ENCODE measurements at places on chromosomes 5 and 9.

- no peaks in the 10 kb centered on the region for H3K27me3 ChIP-seq
- no peak for DNase-seq
- no peak overlapping the region for H3K4me3 ChIP-seq
Measured at GRCh38 chr9:136928591-136928990, 15.9 kb downstream of the FBXW5 start.

DNA sequence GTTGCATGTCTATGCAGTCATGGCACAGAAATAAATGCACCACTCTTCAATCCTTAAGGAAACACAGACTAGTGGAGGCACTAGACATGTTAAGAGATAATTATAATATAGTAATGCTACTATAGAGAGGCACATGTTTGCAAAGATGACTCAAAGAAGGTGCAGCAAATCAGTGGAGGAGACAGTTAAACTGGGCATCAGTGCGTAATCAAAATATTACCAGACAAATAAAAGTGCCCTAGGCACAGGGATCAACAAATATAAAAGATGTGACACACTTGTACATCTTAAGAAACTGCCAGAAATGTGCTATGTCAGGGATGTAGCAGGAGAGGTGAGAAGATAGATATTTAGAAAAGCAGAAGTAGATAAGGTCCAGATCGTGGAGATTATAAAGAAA, 642.1 kb downstream of the SLCO4C1 start:
- no peak overlapping the region for H3K4me3 ChIP-seq
- H3K4me1 ChIP-seq, result no peaks in the 10 kb centered on the region
- H3K36me3 ChIP-seq, result no peaks in the 10 kb centered on the region
- H3K27ac ChIP-seq, result no peak overlapping the region

GRCh38 chr9:2389404-2389803, 232.2 kb upstream of the VLDLR start:
- H3K4me3 ChIP-seq, result no peak overlapping the region
- H3K27ac ChIP-seq, result no peak overlapping the region
- no peaks in the 10 kb centered on the region for H3K4me1 ChIP-seq
- no peak for DNase-seq
- H3K27me3 ChIP-seq, result no peaks in the 10 kb centered on the region

GRCh38 chr9:38622951-38623350, 2.6 kb upstream of the ANKRD18A start:
- DNase-seq, result no peak
- peaks cover 45% of the 10 kb centered on the region for H3K27me3 ChIP-seq
- H3K4me3 ChIP-seq, result peak overlapping the region; percentile 48
- no peak overlapping the region for H3K27ac ChIP-seq
- peaks cover 10% of the 10 kb centered on the region for H3K4me1 ChIP-seq

DNA sequence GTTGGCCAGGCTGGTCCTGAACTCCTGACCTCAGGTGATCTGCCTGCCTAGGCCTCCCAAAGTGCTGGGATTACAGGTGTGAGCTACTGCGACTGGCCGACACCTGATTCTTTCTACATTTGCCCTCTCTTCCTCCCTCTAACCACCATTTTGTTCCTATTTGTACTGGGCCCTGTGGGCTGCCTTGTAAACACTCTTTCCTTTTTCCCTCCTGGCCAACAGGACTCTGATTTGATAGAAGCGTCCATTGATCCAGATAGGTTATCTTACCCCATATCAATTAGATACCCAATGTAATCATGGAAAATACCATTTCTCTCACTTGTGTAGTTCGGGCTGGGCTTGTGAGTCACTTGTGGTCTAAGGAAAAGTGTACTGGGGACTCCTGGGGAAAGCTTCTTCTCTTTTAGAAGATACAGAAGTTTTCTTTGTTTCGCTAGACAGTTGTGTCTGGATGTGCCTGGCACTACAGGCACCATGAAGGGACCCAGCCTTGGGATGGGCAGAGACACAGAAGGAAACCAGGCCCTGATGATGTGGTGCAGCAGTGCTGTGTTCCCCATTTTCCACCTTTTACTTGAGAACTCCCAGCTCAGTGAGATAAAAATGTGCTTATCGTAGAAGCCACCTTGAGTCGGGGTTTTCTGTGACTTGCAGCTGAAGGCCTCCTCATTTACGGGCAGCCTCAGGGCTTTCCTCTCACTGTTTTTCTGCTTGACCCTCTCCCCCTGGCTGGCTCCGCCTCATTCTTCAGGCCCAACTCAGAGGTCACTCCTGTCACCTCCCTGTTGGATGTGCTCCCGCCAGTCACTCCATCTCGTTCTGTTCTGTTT, 32.8 kb upstream of the CPEB4 start:
- no peak overlapping the region for H3K4me3 ChIP-seq
- H3K36me3 ChIP-seq, result no peaks in the 10 kb centered on the region
- H3K27me3 ChIP-seq, result peaks cover 5% of the 10 kb centered on the region
- peaks cover 4% of the 10 kb centered on the region for H3K4me1 ChIP-seq
- H3K27ac ChIP-seq, result no peak overlapping the region
- no peak for DNase-seq

DNA sequence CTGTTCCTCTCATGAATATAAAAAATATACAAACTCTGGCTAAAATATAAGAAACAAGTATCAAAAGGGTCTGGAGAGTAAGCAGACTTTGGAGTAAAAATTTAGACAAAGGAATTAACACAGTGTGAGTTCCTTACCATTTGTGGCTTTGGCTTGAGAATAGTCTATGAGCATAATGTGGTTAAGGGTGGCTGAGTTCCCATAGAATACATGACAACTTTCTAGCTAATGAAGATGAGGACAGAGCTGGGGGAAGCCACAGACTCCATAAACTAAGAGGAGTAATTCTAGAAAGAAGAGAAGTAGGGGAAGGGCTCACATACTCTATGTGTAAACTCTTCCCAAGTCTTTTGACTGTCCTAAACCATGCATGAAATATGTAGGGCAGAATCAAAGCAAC, 79.4 kb downstream of the CAAP1 start:
- no peaks in the 10 kb centered on the region for H3K4me1 ChIP-seq
- H3K36me3 ChIP-seq, result no peaks in the 10 kb centered on the region
- DNase-seq, result no peak
- no peak overlapping the region for H3K4me3 ChIP-seq

DNA sequence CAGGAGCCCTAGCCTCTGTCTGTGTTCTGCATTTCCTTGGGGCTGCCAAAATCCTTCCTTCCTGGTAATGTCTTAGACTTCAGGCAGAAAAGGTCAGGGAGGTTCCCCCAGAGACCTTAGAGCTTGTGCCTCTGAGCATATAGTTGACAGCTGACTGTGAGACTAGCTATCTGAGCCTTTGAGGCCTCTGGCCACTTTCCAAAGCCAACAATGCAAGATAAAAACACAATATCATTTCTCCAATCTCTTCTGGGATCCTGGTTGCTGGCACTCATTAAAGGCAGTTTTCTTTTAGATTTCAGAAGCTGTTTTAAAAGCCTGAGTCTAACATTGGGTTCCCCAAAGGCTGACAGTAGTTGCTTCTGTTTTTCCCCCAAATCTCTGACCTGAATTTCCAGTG, 13.2 kb upstream of the GLRA1 start:
- H3K27ac ChIP-seq, result no peak overlapping the region
- no peak overlapping the region for H3K4me3 ChIP-seq
- H3K36me3 ChIP-seq, result no peaks in the 10 kb centered on the region
- no peaks in the 10 kb centered on the region for H3K27me3 ChIP-seq
- H3K4me1 ChIP-seq, result no peaks in the 10 kb centered on the region

DNA sequence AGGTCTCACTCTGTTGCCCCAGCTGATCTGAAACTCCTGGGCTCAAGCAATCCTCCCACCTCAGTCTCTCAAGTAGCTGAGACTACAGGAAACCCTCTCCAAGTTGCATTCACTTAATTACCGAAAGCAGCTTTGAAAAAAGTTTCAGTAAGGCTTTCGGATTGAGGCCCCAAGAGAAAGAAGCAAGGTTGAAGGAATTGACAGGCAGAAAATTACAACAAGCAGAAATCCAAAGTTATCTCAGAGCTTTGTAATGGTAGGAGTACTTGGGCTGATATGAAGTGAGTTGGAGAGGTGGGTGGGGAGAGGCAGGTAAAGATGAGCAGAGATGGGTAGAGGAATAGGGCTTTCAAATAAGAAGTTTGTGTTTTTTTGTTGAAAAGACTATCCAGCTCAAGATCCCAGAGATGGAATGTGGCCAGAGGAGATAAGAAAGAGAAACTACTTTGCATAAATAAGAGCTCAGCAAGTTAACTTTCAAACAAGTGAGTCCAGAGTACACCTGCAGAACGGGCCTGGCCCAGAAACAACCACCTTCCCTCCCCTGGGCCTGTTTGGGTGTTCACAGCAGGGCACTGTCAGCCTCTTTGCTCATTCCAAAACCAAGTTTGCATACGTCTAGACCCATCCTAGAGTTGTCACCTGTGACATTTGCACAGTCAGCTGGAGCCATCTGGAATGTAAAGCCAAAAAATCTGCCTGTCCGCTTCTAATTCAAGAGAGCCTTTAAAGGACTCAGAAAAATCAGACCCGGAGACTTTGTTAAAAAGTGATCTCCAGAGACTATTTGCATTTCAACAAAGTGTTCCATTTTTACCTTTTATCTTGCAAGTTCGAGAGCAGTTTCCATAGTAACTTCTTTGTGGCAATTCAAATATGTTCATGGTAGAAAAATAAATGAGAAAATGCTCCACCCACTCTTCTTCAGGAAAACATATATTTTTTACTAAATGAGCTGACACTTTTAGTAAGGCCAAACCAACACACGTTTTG, 2.2 kb upstream of the CLINT1 start:
- peaks cover 10% of the 10 kb centered on the region for H3K36me3 ChIP-seq
- H3K27me3 ChIP-seq, result no peaks in the 10 kb centered on the region
- H3K4me1 ChIP-seq, result peaks cover 41% of the 10 kb centered on the region
- peak overlapping the region; percentile 60 for H3K4me3 ChIP-seq

DNA sequence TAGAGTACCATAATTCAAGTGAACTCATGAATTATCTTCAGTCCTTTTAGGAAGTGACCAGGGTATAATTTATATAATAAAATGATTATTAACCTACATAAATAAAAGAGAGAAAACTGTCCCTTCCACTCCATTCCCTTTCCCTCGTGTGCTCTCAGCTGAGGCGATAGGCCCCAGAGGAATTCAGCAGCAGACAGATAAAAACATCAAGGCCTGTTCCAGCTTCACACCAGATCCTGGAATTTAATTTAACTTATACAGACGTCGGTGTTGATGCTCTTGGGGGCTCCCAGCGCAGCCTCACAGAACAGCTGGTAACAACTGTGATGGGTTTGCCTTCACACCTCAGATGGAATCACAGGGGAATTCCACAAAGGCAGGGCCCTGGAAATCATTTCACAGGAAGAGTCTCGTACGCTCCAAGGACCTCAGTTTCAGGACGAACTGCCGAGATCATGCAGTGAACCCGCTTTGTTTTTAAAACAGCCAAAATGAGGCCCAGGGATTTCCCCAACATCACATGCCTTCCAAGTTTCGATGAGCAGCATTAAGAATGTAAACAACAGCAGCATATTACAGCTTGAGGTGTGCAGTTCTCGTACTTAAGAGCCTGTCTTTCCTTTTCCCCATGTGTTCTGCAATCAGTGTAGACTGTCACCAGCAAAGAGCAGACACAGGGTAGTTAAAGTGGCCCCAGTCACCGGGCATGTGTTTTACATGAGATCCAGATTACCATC, 73.6 kb upstream of the ALDH1B1 start:
- no peak for DNase-seq
- no peak overlapping the region for H3K27ac ChIP-seq
- H3K36me3 ChIP-seq, result no peaks in the 10 kb centered on the region
- H3K4me1 ChIP-seq, result no peaks in the 10 kb centered on the region

- H3K36me3 ChIP-seq, result no peaks in the 10 kb centered on the region
- peak; percentile 42 for DNase-seq
- H3K27ac ChIP-seq, result no peak overlapping the region
- H3K4me1 ChIP-seq, result peaks cover 17% of the 10 kb centered on the region
- H3K27me3 ChIP-seq, result no peaks in the 10 kb centered on the region
Measured at GRCh38 chr9:31542384-31543055, 841.9 kb upstream of the ACO1 start.

DNA sequence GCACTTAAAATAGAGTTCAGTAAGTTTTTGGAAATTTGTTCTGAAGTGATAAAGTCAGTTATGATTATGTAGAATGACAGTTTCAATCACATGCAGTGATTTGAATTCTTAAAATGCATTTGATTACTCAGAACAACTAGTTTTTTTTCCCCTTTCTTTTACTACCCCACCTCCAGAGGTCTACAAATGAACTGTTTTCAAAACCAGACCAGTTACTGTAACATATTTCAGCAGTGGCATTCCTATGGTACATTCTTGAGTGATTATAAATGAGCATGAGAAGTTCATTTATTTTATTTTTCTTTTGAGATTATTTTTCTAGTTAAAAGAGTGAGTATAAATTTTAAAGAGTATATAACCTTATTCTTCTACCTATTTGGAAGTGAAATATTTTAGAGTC, 71.6 kb downstream of the NNT start:
- H3K36me3 ChIP-seq, result peaks cover 36% of the 10 kb centered on the region
- no peak overlapping the region for H3K4me3 ChIP-seq
- peaks cover 2% of the 10 kb centered on the region for H3K4me1 ChIP-seq
- no peak overlapping the region for H3K27ac ChIP-seq

DNA sequence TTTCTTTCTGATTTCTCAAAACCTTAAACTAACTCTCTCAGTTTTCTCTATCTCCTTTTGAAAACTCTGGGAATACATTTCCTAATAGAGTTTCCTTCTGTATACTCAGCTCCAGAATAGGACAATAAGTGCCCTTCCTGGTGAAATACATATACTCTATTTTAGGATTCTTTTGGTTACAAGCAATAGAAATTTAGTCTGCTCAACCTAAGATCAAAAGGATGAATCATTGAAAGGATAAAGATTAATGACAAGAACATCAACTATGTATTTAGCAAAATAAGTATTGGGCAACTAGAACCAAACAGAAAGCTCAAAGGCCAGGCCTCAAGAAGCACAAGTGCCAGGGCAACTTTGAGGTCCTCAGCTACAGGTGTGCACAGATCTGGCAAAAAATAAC, 127.1 kb downstream of the ADAMTSL1 start:
- DNase-seq, result no peak
- no peak overlapping the region for H3K4me3 ChIP-seq
- H3K27ac ChIP-seq, result no peak overlapping the region
- no peaks in the 10 kb centered on the region for H3K27me3 ChIP-seq

DNA sequence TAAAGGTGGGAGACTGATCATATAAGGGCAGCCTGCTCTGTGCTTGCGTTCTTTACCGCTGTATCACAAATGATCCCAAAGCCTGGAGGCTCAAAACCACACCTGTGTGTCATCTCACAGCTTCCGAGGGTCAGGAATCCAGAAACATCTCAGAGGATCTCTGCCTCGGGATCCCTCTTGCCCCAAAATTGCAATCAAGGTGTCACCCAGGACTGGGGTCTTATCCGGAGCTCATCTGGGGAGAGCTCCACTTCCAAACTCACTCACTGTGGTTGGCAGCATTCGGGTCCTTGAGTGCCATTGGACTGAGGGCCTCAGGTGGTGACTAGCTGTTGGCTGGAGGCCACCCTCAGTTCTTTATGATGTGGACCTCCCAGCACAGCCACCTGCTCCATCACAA, 26.7 kb upstream of the FCN2 start:
- no peaks in the 10 kb centered on the region for H3K4me1 ChIP-seq
- no peak for DNase-seq
- no peak overlapping the region for H3K4me3 ChIP-seq
- H3K36me3 ChIP-seq, result no peaks in the 10 kb centered on the region
- H3K27me3 ChIP-seq, result peaks cover 2% of the 10 kb centered on the region

GRCh38 chr9:111349766-111350165, 19.7 kb upstream of the OR2K2 start:
- no peaks in the 10 kb centered on the region for H3K36me3 ChIP-seq
- no peak overlapping the region for H3K4me3 ChIP-seq
- H3K27me3 ChIP-seq, result peaks cover 12% of the 10 kb centered on the region
- H3K4me1 ChIP-seq, result peaks cover 6% of the 10 kb centered on the region
- no peak for DNase-seq
- H3K27ac ChIP-seq, result no peak overlapping the region

GRCh38 chr9:93072383-93072795, 13.9 kb downstream of the SUSD3 start:
- peak overlapping the region; percentile 20 for H3K27ac ChIP-seq
- peaks cover 45% of the 10 kb centered on the region for H3K36me3 ChIP-seq
- no peak overlapping the region for H3K4me3 ChIP-seq
- DNase-seq, result no peak
- H3K27me3 ChIP-seq, result no peaks in the 10 kb centered on the region
